ENCODE measurements at places on chromosomes 1 and 21. TPM values are rescaled to one million over a fixed set of nuclear protein-coding genes. Genes with fewer than 3 reads are reported as not detected.
A peak's percentile ranks its signal among the peaks of the same experiment; 100 is the strongest.

- peak overlapping the region; percentile 81 for H3K4me3 ChIP-seq
- peak overlapping the region; percentile 88 for H3K27ac ChIP-seq
- no peaks in the 10 kb centered on the region for H3K36me3 ChIP-seq
- peak; percentile 65 for DNase-seq
These were observed 1.1 kb downstream of the AGTRAP start for GRCh38 chr1:11736746-11737639.

ZSCAN20 gene
- 5.7 TPM for total RNA-seq

DNA sequence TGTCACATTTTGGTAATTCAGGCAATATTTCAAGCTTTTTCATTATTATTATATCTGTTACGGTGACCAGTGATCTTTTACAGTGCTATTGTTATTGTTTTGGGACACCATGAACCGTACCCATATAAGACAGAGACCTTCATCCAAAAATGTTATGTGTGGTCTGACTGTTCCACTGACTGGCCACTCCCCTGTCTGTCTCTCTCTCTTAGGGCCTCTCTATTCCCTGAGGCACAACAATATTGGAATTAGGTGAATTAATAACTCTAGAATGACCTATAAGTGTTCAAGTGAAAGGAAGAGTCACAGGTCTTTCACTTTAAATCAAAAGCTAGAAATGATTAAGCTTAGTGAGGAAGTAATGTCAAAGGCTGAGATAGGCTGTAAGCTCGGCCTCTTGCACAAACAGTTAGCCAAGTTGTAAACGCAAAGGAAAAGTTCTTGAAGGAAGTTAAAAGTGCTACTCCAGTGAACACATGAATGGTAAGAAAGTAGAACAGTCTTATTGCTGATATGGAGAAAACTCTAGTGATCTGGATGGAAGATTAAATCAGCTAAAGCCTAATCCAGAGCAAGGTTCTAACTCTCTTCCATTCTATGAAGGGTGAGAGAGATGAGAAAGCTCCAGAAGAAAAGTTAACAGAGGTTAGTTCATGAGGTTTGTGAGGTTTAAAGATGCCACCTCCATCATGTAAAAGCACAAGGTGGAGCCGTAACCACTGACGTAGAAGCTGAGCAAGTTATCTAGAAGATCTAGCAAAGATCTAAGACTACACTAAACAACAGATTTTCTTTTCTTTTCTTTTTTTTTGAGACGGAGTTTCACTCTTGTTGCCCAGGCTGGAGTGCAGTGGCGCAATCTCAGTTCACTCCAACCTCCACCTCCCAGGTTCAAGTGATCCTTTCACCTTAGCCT is 19.7 kb upstream of the DIPK1A start:
- no peaks in the 10 kb centered on the region for H3K27me3 ChIP-seq
- H3K4me1 ChIP-seq = no peaks in the 10 kb centered on the region
- H3K36me3 ChIP-seq = no peaks in the 10 kb centered on the region

- no peak overlapping the region for H3K4me3 ChIP-seq
- no peaks in the 10 kb centered on the region for H3K4me1 ChIP-seq
- H3K36me3 ChIP-seq = no peaks in the 10 kb centered on the region
- peaks cover 43% of the 10 kb centered on the region for H3K27me3 ChIP-seq
These were observed 72.8 kb upstream of the KRTAP19-8 start for GRCh38 chr21:31111093-31111492.

- H3K4me3 ChIP-seq = no peak overlapping the region
- no peak for DNase-seq
- no peaks in the 10 kb centered on the region for H3K27me3 ChIP-seq
- no peaks in the 10 kb centered on the region for H3K4me1 ChIP-seq
- no peaks in the 10 kb centered on the region for H3K36me3 ChIP-seq
These were observed 1103.3 kb upstream of the B3GALT2 start for GRCh38 chr1:194289569-194290266.

Measured in left ventricle myocardium inferior (tissue), 1 donor.